ENCODE measurements at places on chromosomes 1 and 21. TPM values are rescaled to one million over a fixed set of nuclear protein-coding genes. Genes with fewer than 3 reads are reported as not detected.
A peak's percentile ranks its signal among the peaks of the same experiment; 100 is the strongest.

Gene GPR61
- 0.17 TPM for total RNA-seq

Gene F5
- not detected for total RNA-seq

Gene CELA2A
- not detected for total RNA-seq

Gene SPOCD1
- 3.5 TPM for total RNA-seq

Gene GPA33
- 0.69 TPM for total RNA-seq

DNA sequence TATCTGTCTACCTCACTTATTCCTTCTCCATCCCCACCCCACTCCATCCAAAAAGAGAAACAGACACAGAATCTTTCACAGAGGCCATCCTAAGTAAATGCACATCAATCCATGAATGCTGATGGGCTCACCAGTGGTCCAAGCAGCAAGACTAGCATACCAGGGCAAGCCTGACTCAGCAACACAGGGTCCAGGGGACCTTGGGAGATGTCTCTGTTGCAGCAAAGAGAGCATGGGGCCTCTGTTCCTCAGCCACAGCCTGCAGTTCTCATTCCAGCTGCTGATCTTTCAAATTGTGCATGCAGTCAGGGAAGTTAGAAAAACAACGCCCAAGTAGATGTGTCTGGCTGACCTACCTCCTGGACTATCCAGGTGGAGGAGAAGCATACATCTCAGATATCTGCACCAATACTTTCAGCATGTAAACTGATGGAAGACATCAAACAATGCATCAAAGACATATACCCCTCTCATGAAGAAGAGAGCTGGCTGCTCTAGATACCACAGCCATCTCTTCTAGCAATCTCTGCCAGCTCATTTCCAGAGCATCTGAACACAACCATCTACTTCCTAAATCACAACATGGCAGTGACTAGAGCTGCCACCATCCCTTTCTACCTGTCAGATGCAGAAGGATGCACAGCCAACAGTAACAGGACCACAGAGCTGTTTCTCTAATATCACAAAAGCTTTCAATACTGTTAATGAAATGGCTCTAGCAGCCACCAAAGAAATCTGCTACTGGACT is 54.5 kb downstream of the CD34 start:
- no peak for DNase-seq

DNA sequence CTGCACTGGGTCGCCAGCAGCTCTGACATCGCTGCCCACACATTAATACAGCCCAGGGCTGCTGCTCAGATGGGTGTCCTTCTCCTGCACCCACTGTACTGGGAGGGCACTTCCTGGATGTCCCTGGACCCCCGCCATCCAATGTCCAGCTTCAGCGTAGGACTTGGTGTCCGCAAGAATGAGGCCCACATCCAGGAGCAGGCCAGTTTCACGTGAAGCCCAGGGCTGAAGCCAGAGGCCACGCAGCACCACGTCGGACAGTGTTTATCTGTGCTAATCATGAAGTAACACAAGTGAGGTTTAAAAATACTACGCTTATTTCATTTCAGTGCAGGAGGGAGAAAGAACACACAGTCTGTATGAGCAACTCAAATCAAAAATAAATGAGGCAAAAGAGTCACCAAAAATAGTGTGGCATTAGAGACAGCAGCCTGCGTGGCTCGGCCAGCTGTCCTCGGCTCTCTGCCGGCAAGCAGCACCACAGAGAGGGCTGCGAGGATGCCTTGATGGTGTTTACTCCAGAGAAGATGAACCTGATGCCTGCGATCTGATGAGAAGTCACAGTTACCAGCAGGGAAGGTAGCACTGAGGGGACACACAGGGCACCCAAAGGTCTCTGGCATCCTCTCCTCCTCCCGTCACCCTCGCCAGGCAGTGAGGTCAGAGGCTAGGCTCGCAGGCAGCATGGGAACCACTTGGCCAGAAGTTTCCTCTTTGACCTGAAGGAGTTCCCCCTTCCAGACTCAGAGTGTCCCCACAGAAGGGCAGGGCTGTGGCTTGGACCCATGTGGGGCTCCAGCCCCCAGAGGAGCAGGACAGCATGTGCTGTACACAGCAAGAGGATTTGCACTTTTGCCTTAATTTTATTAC is 22.1 kb upstream of the NPHP4 start:
- peak; percentile 39 for DNase-seq

GRCh38 chr1:180933141-180933540 is 20.4 kb downstream of the KIAA1614 start:
- no peak for DNase-seq

DNA sequence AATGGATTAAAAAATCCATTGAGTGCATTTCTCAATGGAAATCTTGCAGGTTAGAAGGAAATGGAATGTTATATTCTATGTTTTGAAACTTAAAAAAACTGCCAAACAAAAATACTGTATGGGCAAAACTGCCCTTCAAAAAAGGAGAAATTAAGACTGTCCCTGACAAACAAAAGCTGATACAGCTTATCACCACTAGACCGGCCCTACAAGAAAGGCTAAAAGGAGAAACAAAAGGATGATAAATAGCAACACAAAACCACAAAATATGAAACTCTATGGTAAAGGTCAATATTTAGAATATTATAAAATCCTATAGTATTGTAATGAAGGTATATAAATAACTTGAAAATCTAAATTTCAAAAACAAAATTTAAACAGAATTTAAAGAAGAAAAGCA is 60.0 kb downstream of the SLC25A24 start:
- no peak for DNase-seq

DNA sequence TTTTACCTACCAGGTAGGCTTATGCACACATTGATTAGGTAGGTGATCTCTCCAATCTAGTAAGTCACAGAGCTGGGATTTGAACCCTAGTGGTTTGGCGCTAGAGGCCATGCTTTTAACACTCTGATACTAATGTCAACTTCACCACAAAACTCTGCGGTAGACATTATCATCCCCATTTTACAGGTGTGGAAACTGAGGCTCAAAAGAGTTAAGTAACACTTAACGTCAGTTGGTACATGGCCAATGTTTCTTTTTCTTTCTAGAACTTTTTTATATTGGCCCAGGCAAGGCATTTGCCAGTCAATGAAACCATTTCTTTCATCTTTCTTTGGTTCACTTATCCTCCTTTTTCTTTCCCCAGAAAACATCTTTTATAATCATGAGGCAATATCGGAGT is 95.9 kb upstream of the KIF26B start:
- DNase-seq = no peak

- no peak for DNase-seq
Measured at GRCh38 chr1:69994241-69994640, 211.1 kb downstream of the LRRC40 start.

- DNase-seq = no peak
Measured at GRCh38 chr1:48576565-48576964, 104.6 kb upstream of the SPATA6 start.

DNA sequence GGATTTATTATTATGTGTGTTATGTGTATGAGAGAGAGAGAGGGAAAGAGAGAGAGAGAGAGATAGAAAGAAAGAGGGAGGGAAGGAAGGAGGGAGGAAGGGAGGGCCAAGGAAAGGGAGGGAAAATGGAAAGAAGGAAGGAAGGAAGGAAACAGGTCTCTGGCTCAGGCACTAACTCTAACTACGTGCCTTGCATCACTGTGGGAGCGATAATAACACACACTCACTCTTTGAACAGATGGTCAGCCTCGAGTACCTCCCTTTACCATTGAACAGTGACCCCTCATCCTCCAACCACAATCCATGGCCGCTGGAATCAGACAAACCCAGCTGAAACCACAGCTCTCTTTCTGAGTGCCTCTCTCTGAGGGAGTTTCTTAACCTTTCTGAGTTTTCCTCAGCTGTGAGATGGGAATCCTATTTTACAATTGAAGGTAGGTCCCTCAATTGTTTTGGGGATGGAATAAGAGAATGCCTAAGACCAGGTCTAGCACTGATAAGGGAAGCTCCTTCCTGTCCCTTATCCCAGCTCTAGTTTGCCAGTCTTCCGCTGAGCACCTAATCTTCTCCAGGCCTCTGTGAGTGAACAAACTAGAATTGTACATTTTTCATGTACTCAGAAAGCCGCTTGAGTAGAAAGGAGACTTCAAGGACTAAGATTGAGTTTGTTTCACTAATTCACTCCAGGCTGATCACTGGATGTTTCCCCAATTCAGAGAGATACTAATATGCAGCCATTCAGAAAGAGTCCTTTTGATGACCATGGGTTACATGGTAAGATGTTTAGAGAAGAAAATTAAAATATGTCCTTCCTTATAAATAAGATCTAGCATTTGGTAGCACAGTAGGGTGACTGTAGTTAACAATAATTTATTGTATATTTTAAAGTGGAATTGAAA is 62.8 kb downstream of the IRF2BP2 start:
- DNase-seq = no peak

- peak; percentile 73 for DNase-seq
Measured at GRCh38 chr1:4016351-4017130, 116.5 kb upstream of the C1orf174 start.

All from H7 (cell line).